D341Med (cell line): ENCODE measurements at places on chromosomes 11 and 22.

- DNase-seq: no peak
These were observed 59.9 kb upstream of the C11orf58 start for GRCh38 chr11:16678466-16679116.

GRCh38 chr11:119992171-119993051, 145.5 kb downstream of the TRIM29 start:
- no peak for DNase-seq

DNA sequence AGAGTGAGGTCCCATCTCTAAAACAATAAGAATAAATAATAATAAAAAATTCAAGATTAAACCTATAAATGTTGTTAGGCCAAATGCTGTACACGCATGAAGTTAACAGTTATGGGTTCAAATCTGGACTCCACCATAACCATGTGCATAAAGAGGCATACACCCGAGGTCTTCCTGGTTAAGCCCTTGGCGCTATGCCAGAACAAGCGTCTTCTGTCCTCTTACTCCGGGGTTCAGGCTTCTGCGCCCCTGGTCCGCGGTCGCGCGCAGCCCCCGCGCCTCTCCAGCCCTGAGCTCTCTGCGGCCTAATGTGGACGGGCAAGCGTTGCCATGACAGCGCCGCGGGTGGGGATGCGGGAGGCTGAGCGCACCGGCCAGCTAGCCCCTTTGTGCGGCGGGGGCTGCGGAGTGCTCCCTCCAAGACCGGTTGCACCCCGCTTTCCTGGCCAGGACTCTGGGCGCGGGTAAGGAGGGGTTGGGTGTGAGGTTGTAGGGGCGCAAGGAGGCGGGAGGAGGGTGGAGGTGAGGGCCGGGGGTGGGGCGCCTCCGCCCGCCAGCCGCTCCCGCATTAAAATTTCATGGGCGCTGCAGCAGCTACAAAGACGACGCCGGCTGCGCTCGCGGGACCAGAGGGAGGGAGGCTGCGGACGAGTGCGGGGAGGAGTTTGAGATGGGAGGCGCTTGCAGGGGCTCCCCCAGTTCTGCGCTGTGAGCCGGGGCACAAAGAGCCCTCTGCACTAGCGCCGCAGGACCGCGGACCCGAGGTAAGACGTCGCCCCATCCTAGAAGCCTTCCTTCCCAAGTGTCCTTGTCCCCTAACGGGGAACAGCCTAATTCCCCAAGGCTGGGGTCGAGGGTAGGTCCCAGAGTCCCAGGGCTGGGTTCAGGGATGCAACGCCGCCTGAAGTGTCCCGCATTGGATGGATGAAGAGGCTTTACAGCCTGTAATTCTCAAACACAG, at the start of gene MIAT:
Gene MIAT, plus strand, starts transcription at position 698 of the 961 bp plus-strand sequence.
- peak; percentile 71 for DNase-seq

DNA sequence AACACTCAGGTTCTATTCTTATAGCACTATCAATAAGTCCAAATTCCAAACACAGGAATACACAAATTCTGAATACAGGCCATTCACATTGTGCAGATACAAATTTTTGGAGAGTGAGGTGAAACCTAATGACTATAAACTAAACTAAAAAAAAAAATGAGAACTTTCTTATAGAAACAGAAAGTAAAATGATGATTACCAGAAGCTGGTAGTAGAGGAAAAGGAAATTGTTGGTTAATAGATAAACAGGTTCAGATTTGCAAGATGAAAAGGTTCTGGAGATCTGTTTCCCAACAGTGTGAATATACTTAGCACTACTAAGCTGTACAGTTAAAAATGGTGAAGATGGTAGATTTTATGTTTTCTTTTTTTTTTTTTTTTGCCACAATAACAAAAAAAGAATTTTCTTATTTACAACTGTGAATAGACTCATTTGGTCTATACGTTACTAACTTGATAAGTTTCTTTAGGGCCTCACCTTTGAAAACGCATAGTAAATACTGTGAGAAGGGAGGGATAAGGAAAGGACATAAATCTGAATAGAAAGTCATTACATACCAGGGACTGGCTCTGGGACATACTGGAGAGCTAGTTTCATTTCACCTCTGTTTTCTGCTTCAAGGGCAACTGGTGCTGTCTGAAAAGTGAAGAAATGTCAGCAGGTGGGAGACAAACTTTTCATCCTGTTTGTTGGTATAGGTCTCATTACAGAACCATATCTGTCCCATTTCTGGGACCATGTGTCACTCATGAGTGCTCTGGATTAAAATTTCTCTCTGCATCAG, 14.2 kb upstream of the CCDC89 start:
- DNase-seq: no peak

GRCh38 chr11:73852049-73852448, 24.6 kb downstream of the COA4 start:
- no peak for DNase-seq

DNA sequence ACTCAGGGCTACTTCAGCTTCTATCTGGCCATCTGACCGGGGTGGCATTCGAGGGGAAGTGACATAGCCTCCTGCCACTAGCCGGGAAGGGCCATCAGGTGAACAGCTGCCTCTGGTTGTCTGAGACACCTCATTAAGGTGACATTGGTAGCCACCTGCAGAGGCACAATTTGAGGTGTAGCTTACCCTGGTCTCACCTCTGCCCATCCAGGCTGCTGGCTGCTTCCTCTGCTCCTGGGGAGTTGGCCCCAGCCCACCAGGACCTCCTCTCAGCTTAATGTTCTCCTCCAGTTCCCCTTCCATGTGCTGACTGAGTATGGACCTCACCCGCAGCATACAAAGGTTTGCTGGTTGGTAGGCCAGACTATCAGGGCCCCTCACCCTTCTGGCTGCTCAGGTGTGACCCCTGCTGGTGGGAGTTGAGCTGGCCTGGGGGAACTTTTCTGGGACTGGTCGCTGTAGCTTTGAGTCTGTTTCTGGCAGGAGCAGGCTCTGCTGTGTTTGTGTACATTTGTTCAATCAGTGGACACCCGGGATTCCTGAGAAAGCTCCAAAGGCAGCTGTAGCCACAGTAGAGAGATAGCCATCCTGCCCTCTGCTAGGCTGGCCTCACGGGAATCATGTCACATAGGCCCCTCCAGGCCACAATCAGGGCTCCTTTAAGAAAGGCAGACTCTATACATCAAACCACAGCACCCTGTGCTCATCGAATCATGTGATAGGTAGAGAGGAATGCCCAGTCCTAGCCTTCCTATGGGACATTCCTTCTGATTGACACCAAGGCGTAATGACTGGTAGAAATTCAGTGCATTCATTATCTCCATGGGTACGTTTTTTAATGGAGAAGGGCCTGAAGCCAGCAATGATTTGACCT, 295.1 kb upstream of the PLET1 start:
- peak; percentile 56 for DNase-seq

DNA sequence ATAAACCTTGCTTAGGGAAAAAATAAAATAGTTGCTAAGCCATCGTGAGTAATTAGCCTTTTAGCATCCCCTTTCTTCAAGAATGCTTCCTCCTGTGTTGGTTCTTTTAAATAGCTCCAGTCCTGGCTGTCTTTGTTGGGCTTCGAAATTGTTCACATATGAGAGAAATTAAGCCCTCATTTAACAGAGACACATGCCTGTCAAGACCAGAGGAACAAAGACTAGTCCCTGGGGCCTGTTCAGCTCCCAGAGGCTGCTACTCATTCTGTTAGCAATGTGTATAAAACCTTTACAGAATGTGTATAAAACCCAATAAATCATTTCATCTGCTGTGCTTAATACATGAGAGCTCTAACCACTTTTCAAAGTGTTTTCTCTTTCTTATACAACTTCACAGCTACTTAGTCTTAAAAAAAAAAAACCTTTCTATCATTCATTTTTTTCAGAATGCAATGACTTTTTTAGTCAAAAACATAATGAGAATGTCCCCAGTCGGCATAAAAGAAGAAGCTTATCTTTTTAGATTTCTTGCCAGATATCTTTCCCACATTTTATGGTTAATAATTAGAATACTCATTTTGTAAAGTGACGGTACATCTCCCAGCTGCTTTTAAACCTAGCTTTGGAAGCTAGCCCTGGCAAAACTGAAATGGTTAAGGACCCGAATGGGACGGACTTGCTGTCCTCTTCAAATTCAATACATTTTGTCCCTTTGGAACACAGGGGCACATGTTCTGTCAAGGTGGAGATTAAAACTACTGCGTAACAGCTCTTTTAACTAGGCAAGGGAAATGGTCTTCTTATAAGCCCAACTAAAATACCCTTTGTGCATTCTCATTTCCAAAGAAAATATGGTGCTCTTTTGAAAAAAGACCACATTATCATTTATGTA, 186.1 kb downstream of the SOX6 start:
- DNase-seq: no peak

DNA sequence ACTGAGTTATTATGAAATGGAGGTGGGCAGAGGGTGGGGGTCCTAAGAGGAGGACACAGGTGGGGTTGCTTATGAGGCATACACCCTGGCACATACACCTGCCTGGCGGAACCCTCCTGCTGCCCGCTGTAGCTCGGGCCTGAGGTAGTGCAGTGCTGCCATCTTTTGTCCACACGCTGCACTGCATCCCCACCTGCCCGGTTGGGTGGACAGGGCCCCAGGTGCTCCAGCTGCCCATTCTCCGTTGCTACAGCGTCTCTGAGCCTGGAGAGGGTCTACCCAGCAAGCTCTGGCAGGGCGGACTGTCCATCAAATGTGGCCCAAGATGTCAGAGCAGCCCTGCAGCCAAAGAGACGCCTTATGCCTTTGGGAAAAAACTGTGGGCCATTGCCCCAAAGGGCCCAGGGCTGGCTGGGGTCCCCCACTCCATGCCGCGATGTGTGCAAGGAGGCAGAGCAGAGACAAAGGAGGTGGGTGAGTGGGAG, 131.2 kb downstream of the BUD13 start:
- DNase-seq: peak; percentile 90

GRCh38 chr11:66116576-66117361, 46.7 kb downstream of the PACS1 start:
- DNase-seq: no peak

GRCh38 chr11:122628810-122629555, 26.5 kb upstream of the UBASH3B start:
- peak; percentile 41 for DNase-seq

GRCh38 chr22:19717181-19717580, 2.9 kb downstream of the SEPTIN5 start:
- no peak for DNase-seq

DNA sequence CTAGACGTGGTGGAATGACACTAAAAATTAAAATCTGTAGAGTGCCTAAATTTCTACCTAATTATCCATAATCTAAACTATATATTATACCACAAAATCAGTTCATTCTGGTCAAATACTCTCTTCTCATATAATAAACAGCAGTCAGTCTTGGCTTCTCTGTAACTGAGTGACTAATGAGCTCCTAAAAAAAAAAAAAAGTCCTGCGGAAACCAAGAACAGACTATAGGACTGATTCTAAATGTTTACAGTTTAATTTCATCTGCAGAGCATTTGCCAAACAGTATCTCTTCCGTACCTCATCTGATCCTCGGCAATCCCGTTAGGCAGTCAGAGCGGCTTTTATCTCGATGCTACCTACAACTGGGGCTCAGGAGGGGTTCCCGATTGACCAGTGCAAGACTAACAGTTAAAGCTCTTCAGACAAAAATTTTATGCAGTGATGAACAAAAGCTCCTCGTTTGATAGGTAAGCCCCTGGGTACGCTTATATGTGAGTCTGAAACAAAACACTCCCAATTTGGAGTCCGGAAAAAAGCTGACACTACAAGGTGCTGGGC, 686 bp downstream of the KIF18A start:
- DNase-seq: peak; percentile 25

DNA sequence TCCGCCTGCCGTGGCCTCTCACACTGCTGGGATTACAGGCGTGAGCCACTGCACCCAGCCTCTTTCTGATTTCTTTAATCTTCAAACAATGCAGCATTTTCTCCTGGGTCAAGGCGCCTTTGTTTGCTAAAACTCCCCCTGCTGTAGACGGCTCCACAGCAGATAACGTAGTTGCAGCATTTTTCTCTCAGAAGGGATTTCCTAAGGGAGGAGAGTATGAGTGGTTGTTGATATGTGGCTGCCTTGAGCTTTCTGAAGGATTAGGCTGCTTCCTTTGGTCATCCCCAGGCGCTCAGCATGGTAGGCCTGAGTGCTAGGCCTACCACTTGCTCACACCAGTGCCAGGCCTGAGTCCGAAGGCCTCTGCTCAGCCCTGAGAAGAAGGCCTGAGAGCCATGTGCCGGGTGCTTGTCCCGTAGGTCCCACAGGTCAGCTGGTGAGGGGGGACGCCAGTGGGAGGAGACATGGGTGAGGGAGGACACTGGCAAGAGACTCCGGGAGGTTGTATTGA, 18.1 kb downstream of the SMARCB1 start:
- no peak for DNase-seq

GRCh38 chr22:19889951-19890350, 35.3 kb upstream of the GNB1L start:
- DNase-seq: no peak

DNA sequence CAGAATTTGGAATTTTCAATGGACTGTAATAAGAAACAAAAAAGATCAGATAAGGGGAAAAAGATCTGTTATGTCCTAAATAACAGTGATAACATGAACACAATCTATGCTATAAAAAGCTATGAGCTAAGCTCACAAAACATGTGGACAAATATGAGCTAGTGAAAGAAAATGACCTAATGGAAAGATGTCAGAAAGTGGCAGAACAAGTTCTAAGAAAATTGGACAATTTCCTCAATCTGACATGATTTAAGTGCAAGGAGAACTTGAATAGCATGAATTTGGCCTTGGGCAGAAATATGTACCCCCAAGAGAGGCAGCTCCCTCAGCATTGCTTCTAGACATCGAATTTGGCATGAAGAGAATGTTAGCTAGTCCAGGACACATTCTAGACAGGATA, 212.0 kb upstream of the PGR start:
- DNase-seq: no peak

DNA sequence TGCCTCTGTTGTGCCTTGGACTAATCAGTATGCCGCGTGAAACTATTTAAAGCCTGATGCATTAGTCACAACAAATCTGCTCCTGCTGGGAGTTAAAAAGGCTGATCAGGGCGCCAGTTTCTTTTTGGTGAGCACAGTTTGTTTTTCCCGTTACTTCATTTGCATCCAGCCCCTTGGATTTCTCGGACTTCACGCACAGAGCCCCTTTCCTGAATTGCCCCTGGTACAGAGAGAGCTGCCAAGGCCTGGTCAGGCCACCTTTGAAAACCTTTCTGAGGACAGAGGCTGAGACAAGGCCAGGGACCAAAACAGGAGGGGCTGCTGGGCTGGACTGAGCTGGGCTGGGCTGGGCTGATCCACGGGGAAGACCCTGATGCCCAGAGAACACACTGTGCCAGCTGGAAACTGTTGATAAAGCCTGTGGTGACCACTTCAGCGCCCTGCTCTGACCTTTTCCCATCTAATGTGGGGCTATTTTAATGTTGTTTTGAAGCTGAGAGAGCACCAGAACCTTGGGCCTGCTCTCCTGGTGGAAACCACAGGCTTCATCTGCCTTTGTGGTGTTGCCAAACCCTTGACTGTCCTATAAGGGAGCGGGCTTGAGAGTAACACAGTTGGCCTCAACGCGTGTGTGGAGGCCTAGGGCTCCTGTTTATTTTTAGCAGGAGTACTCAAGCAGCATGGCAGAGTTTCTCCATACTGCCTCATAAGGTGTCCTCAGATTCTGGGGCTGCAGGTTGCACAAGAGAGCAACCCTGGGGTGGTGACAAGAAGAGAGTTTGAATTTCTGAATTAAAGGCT, 44.2 kb downstream of the NAV2 start:
- no peak for DNase-seq

- peak; percentile 57 for DNase-seq
These were observed 801 bp upstream of the TXNRD2 start for GRCh38 chr22:19942157-19943081.

- no peak for DNase-seq
These were observed 31.3 kb upstream of the GNB1L start for GRCh38 chr22:19885841-19886592.
